ENCODE measurements at places on chromosomes 5 and 9. TPM values are rescaled to one million over a fixed set of nuclear protein-coding genes. Genes with fewer than 3 reads are reported as not detected.

DNA sequence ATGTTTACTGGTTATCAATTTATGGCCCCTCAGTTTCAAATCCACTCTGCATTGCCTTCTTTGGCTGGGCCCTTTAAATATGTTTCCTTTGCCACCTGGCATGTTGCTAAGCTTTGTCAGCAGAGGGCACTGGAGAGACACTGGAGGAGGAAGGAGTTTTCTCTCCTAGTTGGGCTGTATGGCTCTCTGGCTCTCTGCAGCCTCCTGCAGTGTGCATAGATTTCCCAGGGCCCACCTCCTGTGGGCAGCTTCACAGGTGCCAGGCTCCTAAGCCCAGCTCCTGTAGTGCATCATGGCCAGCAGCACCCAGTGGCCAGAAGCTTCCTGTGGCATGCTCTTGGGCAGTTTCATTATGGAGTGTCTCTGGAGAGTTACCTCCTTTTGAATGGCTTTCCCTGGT, 23.3 kb downstream of the CAVIN4 start:
- no peaks in the 10 kb centered on the region for H3K36me3 ChIP-seq
- no peaks in the 10 kb centered on the region for H3K27me3 ChIP-seq
- H3K27ac ChIP-seq: no peak overlapping the region
- H3K4me3 ChIP-seq: no peak overlapping the region
- H3K4me1 ChIP-seq: no peaks in the 10 kb centered on the region

FAM120AOS gene
- 35.8 TPM for total RNA-seq

FAM169A gene
- total RNA-seq: 10.5 TPM

CNTFR gene
- 3.7 TPM for total RNA-seq

- no peak overlapping the region for H3K27ac ChIP-seq
- no peak for DNase-seq
- H3K4me3 ChIP-seq: no peak overlapping the region
- H3K27me3 ChIP-seq: peaks cover 57% of the 10 kb centered on the region
- H3K4me1 ChIP-seq: no peaks in the 10 kb centered on the region
- no peaks in the 10 kb centered on the region for H3K36me3 ChIP-seq
Measured at GRCh38 chr9:98583417-98583816, 125.3 kb downstream of the GABBR2 start.

DNA sequence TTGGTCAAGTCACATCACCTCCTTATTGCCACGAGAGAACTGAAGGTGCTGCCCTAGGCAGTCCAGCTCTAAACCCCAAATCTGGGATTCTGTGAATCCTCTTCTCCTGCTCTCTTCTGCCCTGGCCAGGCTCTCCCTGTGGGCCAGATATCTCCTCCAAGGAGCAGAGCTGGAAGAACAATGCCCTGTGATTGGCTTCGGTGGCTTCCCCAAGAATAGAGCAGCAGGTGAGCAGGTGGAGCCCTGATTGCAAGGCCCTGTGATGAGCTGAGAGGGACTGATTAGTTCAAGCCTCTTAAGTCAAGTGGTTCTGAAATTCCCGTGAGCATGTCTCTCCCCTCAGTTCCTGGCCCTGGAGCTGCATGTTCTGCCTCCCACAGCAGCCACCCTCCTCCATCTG, 175.3 kb upstream of the BRINP1 start:
- no peaks in the 10 kb centered on the region for H3K4me1 ChIP-seq
- H3K27me3 ChIP-seq: no peaks in the 10 kb centered on the region
- no peaks in the 10 kb centered on the region for H3K36me3 ChIP-seq

GRCh38 chr9:124843456-124844034, 9.7 kb upstream of the WDR38 start:
- no peaks in the 10 kb centered on the region for H3K4me1 ChIP-seq
- H3K4me3 ChIP-seq: no peak overlapping the region
- H3K27ac ChIP-seq: no peak overlapping the region
- no peaks in the 10 kb centered on the region for H3K36me3 ChIP-seq
- no peaks in the 10 kb centered on the region for H3K27me3 ChIP-seq

- H3K4me3 ChIP-seq: no peak overlapping the region
- no peak for DNase-seq
- H3K36me3 ChIP-seq: peaks cover 3% of the 10 kb centered on the region
- H3K4me1 ChIP-seq: peaks cover 11% of the 10 kb centered on the region
Measured at GRCh38 chr9:74949859-74950855, 2.6 kb downstream of the C9orf40 start.

NPR3 gene
- total RNA-seq: 6.0 TPM

DNA sequence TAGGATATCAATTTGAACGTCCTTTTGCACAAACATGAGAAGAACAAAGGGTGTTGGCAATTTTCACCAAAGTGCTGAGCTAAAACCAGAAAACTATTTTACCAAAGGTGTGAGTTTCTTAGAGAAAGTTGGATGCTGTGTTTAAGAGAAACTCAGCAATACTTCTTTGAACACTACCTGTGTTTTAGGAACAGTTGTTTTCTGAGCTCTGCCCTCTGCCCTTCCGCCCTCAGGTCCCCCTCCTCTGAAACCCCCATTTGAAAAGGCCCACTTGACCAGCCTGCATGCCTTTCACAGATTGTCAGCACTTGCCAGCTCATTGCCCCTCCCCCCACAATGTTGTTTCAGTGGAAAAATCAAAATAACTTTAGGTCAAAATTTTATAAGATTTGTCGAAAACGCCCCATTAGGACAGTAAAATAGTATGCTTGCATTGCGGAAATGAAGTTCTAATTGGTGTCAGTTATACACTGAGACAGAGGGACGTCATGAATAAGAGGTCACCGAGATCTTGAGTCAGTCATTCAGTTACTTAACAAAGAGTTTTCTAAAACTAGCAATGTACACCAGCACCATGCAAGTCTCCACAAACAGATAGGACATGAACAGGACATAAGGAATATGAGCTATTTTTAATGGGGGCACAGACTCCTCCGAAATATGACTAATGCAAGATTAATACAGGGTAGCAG, 61.9 kb upstream of the IL7R start:
- no peak for DNase-seq
- no peaks in the 10 kb centered on the region for H3K4me1 ChIP-seq
- H3K27me3 ChIP-seq: no peaks in the 10 kb centered on the region

- no peak overlapping the region for H3K27ac ChIP-seq
- H3K4me1 ChIP-seq: no peaks in the 10 kb centered on the region
- H3K36me3 ChIP-seq: no peaks in the 10 kb centered on the region
- DNase-seq: no peak
- H3K4me3 ChIP-seq: no peak overlapping the region
- no peaks in the 10 kb centered on the region for H3K27me3 ChIP-seq
Measured at GRCh38 chr9:13932528-13933267, 381.2 kb downstream of the NFIB start.

DNA sequence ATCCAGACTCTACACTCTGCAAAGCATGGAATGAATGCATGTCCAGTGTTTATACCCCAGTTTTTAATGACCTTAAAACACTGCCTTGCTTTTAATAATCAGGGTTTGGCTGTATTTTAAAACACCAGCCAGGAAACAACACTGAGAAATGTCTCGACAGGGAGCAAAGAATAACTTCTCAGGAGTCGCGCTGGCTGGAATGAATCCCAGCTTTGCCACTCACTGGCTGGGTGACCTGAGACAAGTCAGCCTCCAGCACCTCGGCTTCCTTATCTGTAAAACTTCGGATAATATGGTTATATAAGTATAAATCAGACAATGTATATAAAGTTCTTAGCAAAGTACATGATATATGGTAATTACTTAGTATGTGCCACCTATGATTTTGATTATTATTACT, 505.0 kb downstream of the SPOCK1 start:
- H3K36me3 ChIP-seq: no peaks in the 10 kb centered on the region
- no peak for DNase-seq
- H3K27ac ChIP-seq: no peak overlapping the region
- H3K4me3 ChIP-seq: no peak overlapping the region

RORB gene
- 0.02 TPM for total RNA-seq

DNA sequence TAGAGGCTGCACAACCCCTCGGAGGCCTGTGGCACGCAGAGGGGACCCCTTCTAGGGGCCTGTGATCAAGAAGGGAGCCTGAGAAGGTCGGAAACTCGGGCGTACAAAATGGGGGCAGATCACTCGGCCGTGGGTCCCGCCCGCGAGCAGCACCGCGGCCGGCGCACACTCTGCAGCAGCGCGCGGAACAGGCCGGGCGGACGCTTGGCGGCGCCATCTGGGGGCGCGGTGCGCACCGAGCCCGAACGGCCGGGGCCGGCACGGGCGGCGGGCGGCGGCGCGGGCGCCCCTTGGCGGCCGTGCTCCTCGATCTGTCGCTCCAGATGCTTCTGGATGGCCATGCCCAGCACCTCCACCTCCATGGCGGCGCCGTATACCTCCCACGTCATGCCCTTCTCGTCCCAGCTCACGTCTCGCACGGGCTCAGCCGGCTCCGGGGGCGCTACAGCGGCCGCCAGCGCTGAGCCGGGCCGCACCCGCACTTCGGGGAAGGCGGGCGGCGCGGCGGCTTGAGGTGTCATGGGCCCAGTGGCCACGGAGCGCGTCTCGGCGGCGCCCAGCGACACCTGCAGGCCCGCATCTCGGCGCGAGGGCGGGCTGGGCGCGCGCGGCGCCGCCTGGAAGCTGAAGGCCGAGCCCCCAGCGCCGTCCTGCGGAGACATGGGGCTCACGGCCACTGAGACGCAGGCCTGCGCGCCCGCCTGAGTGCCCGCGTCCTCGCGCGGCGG, 13.1 kb downstream of the GPRIN1 start:
- no peaks in the 10 kb centered on the region for H3K27me3 ChIP-seq
- H3K36me3 ChIP-seq: no peaks in the 10 kb centered on the region
- H3K27ac ChIP-seq: no peak overlapping the region
- DNase-seq: no peak
- no peaks in the 10 kb centered on the region for H3K4me1 ChIP-seq
- H3K4me3 ChIP-seq: no peak overlapping the region

DNA sequence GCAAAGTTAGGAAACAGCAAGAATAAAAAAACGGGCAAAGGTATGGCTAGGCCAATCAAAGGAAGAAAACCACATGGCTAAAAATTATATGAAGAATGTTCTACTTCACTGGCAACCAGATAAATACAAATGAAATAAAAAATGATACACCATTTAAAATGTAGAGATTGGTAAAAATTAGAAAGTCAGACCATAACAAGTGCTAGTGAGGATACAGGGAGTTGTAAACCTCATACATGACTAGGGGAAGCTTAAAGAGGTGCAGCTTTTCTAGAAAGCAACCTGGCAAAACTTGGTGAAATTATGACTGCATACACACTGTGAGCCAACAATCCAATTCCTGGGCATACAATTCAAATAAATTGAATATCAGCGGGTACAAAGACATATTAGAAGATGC, 119.0 kb upstream of the LIFR start:
- no peak overlapping the region for H3K27ac ChIP-seq
- no peak overlapping the region for H3K4me3 ChIP-seq
- H3K4me1 ChIP-seq: no peaks in the 10 kb centered on the region
- no peak for DNase-seq

DNA sequence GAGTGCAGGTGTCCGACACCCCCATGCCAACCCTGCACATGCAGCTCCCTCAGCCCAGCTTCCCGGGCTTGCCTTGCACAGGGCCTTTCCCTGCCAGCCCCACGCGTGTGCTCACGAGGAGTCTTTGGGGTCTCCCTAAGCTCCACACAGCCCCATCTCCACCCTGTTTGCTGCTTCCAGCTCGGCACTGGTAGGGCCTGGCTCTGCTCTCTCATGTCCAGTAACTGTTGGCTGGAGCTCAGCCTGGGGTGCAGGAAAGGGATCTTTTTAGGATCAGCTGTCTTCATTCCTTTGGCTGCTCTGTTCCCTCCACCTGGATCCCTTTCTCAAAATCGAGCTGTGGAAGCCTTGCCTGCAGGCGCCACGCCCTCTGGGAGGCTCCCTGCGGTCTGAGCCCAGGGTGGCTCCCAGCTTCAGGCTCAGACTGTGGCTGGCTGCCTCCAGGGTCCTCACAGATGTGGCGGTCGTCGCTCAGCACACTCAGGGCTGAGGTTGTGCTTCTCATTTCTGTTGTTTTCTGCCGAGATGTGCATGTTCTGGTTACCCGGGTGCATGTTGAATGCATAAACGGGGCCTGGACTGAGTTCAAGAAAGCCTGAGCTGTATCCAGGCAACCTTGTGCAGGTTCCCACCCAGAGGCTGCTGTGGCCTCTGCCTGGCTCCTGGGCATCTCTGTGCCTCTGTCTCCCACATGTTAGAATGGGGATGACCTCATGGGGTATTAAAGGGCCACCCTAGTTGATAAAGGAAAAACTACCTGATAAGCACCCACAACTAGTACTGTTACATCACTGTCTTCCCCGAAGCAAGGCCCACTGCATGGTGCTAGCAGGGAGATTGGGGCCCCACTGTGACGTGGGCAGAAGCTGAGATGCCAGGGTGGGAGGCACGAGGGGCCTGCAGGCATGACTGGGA, 4.3 kb downstream of the CACNA1B start:
- no peaks in the 10 kb centered on the region for H3K36me3 ChIP-seq
- no peak overlapping the region for H3K4me3 ChIP-seq
- H3K27ac ChIP-seq: no peak overlapping the region
- H3K27me3 ChIP-seq: peaks cover 3% of the 10 kb centered on the region
- no peak for DNase-seq

DNA sequence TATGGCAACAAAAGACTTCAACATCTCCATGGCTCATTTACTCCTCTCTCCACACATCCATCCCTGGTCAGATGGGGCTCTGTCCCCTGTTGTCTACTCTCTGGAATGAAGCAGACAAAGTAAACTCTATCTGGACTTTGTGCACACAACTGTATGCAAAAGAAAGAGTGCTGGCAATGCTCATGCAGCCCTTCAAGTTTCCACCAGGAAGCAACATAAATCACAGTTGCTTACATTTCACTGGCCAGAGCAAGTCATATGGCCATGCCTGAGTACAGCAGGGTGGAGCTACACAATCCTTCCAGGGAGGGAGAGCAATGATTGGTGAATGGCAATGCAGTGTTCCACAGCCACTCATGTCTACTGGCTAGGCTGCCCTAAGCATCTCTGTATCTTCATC, 12.4 kb upstream of the SHC3 start:
- no peaks in the 10 kb centered on the region for H3K27me3 ChIP-seq
- H3K36me3 ChIP-seq: no peaks in the 10 kb centered on the region
- no peak overlapping the region for H3K27ac ChIP-seq
- no peaks in the 10 kb centered on the region for H3K4me1 ChIP-seq
- no peak overlapping the region for H3K4me3 ChIP-seq

- no peak overlapping the region for H3K4me3 ChIP-seq
- no peaks in the 10 kb centered on the region for H3K36me3 ChIP-seq
- H3K4me1 ChIP-seq: no peaks in the 10 kb centered on the region
- no peak for DNase-seq
- H3K27me3 ChIP-seq: no peaks in the 10 kb centered on the region
Measured at GRCh38 chr5:91194824-91195381, 188.2 kb downstream of the ARRDC3 start.

DMRTA1 gene
- 0.41 TPM for total RNA-seq

GRCh38 chr9:69895185-69895584, 74.6 kb downstream of the CFAP95 start:
- peaks cover 17% of the 10 kb centered on the region for H3K4me1 ChIP-seq
- H3K4me3 ChIP-seq: no peak overlapping the region
- no peaks in the 10 kb centered on the region for H3K27me3 ChIP-seq
- no peak for DNase-seq
- no peak overlapping the region for H3K27ac ChIP-seq

GRCh38 chr5:68369457-68370125, 154.0 kb downstream of the PIK3R1 start:
- H3K4me1 ChIP-seq: peaks cover 3% of the 10 kb centered on the region
- DNase-seq: no peak
- H3K27me3 ChIP-seq: no peaks in the 10 kb centered on the region
- no peaks in the 10 kb centered on the region for H3K36me3 ChIP-seq
- H3K4me3 ChIP-seq: no peak overlapping the region

- H3K27ac ChIP-seq: no peak overlapping the region
- no peak overlapping the region for H3K4me3 ChIP-seq
- H3K27me3 ChIP-seq: peaks cover 3% of the 10 kb centered on the region
- no peak for DNase-seq
Measured at GRCh38 chr9:84501587-84501986, 161.0 kb upstream of the SLC28A3 start.

GRCh38 chr9:1910269-1910811, 104.8 kb upstream of the SMARCA2 start:
- no peaks in the 10 kb centered on the region for H3K36me3 ChIP-seq
- no peak for DNase-seq
- no peak overlapping the region for H3K27ac ChIP-seq
- no peak overlapping the region for H3K4me3 ChIP-seq
- no peaks in the 10 kb centered on the region for H3K4me1 ChIP-seq
